ENCODE measurements at places on chromosomes 6 and 20.

GRCh38 chr20:9358001-9358400, 156.4 kb upstream of the LAMP5 start:
- no peak for DNase-seq

GRCh38 chr6:131023834-131024504, 39.1 kb downstream of the EPB41L2 start:
- DNase-seq, result no peak

- no peak for DNase-seq
Observed at GRCh38 chr6:81487489-81487888, 265.0 kb downstream of the TENT5A start.

DNA sequence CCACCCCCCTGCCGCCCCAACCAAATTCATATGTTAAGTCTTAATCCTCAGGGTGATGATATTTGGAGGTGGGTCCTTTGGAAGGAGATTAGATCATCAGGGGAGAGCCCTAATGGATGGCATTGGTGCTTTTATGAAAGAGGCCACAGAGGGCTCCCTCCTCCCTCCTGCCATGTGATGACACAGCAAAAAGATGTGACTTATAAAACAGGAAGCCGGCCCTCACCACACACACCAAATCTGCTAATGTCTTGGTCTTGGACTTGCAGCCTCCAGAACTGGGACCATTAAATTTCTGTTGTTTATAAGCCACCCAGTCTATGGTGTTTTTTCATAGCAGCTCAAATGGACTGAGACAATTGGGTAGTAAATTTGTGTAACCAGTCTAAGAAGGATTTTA, 176.3 kb downstream of the ADGRG6 start:
- no peak for DNase-seq

DNA sequence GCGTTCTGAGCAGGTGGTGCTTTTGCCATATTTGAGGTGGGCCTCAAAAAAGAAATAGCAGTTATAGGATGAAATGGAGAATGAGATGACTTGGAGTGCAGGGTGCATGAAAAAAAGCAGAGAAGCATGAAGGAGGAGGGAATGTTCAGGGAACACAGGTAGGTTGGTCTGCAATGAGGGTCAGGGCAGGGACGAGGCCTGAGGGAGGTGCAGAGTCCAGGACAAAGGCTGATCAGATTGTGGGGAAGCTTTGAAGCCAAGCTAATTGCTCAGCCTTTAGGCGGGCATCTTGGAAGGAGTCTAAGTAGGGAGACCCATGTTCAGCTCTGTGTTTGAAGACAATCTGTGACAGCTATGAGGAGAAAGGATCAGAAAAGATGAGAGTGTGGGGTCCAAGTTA, 12.0 kb downstream of the TRAM2 start:
- DNase-seq, result no peak

GRCh38 chr6:160088784-160089533, 32.7 kb upstream of the SLC22A1 start:
- DNase-seq, result no peak

DNA sequence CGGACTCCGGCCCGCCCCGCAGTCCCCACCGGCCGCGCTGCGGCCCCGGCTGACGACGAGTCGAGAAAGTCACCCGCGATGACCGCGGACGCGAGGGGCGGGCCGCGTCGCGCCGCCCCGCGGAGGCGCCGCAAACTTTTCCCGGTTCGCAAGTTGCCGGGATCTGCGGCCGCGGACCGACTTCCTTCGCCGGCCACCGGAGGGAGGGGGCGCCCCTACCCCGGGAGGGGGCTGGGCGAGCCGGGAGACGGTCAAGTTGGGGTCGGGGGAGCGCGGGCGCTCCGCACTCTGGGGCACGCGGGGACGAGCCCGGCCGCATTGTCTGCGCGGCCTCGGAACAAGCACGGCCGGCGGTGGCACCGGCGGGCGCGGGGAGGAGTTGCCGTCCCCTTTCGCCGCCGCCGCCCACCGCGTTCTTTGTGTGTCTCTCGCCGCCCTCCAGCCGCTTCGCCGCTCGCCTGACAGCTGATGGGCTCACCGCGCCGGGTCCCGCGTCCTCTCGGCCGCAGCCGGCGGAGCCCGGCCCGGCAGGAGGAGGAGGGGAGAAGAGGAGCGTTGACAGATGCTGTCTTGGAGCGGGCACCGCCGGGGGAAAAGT, 131.6 kb downstream of the OGFRL1 start:
- no peak for DNase-seq

DNA sequence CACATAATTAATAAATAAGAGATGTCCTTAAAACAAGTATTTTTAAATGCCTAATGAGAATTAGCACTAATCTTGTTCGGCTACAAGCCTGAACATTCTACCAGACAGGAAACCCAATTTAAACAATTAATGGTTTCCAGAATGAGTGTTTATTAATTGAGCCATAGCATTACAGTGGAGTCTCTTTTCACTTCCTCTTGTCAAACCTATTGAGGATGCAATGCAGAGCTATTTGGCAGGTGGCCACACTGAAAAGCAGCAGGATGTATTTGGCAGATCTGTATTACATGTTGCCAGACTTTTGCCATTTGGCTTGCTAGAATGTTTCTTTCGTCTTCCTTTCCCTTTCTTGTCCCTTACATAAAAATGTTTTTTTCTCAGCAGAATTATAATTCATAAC, 475.2 kb upstream of the MARCKS start:
- DNase-seq, result no peak

- DNase-seq, result no peak
Observed at GRCh38 chr6:111173341-111173740, 86.0 kb downstream of the SLC16A10 start.

DNA sequence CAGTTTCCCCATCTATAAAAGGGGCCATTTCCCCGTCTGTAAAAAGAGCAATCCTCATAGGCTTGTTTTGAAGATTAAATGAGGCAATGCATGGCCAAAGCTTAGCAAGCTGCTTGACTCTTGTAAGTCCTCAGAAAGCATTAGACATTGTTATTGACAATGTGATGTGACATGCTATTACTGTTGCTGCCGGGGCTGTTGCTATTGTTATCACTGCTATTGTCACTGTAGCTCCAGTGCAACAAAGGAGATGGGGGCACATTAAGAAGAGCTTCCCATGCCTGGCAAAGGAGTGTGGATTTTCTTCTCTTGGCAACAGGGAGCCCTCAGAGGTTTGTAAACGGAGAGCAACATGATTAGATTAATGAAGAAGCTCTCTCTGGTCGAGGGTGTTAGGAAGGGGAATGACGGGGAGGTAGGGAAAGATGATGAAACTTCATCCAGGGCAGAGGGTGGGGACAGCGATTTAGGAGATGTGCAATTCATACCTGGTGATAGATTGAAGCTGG, 33.1 kb upstream of the FAM83D start:
- DNase-seq, result no peak

DNA sequence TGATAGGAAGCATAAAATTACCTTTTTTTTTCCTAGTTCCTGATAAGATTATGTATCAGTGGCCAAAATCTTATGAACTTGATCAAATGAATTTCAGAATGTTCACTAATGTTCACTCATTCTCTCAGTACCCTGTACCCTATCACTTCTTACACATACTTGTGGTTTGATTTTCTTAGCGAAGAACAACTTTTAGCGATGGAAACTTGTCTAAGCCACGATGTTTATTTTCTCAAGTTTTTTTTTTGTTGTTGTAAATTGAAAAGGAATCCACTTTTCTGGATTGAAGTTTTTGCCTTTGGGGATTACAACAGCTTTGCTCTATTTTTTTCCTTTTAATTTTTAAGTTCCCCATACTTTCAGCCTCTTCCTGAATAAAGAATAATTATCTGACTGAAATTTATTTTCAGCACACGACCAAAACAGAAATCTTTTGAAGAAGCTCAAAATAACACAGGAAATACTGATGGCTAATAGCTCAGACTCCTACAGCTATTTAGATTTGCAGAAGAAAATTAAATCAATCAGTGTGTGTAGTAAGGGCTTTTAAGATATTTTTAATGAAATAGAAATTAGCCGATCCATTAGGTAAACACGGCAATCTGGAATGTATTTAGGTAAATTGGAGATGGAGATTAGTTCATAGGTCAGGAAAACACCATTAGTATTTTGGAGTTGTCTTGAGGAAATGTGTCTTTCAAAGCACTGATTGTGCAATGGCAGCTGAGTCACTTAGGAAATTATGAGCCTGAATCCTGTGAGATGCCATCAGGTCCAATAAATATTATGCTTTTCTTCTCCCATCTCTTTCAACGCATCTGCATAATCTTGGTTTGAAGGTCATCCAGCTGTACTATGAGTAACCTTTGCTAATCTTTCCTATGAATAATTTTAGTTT, 217.5 kb downstream of the GJA1 start:
- DNase-seq, result no peak

GRCh38 chr6:155103816-155104366, 108.8 kb downstream of the TIAM2 start:
- no peak for DNase-seq
